ENCODE measurements at places on chromosomes 2 and 18.
A peak's percentile ranks its signal among the peaks of the same experiment; 100 is the strongest.

DNA sequence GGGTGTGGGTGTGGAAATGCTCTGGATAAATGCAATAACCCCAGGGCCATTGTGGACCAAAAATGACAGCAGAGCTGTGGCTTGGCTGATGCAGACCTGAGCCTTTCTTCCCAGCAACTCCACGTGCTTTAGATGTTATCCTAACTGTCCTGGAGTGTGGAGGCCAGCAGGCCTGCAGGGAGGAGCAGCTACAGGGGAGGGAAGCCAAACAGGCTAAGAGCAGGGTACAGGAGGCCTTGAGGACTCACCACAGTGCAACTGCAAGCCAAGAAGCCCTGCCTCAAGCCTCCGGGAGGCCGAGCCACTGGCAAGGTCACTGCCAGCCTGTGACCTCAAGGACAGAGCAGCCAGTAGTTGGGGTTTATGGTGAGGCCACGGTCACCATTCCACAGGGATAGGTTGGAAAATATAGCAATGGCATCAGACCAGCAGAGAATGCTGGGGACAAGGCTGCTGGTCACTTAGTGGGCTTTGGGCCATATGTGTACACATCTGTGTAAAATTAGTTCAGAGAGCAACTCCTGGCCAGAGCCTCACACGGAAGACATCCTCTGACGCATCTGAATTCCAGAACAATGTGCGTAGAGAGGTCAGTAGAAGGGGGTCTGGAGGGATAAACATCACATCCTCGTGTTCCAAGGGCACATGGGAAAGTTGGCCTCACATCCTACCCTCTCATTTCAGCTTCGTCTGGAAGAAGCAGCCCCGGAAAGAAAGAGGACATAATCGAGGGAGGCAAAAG is 76.2 kb upstream of the UPP2 start:
- DNase-seq: no peak

DNA sequence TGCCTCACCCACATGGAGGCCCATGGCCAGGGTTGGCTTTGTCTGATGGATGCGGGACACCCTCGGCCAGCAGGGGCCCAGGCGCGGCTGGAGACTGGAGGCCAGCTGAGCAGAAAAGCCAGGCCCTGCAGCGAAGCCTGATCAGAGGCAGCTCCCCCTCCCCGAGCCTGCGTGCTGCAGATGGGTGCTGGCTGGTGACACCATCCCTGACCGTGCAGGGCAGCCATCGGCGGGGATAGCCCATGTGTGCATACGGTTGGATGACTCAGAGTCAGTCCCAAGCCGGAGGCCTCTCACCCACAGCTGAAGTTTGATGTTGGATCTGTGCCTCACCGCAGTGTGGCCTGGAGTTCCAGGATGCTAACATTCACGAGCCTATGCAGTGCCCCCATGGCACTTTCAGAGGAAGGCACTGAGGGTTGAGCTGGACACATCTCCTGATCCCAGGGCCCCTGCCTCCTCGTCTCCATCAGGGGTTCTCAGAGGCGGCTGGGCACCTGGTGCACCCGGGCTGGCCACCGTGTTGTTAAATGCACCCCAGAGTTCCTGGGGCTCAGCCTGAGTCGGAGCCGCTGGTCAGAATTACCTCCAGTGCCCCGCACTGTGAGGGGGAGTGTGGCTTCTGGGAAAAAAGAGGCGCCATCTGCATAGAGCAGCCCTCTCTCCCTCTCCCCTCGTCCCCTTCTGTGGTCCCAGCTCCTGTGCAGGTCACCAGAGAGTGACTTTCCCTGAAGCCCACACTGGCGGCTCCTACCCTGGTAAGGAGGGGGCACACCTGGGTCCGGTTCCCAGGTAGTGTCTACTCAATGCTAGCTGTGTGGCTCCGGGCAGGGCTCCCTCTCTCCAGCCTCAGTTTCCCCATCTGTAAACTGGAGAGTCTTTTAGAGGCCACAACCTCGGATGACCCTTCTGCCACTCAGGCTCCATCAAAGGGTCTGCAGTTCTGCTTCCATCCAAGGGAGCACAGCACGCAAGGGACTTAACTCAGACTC is 19.4 kb upstream of the KIF1A start:
- no peak for DNase-seq

DNA sequence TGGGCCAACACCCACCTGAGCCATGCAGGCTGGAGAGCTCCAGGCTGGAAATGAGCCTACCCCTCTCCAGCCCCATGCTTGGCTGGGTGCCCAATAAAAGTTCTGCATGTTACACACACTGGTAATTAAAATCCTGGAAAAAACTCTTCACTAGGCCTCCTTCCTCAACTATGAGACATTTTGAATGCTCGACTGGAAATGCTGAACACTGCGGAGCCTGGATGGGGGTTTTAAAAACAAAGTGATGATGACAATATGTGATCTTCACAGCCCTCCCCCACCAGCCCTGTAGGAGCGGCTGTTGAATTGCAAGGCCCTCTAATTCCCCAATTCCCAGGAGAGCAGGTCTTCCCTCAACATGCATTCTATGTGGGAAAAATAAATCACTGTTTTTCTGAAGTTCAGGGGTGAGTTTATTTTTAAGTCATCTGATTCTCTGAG is 179.2 kb downstream of the TTC32 start:
- DNase-seq: no peak

- no peak for DNase-seq
Measured at GRCh38 chr2:222514901-222515300, 90.6 kb downstream of the SGPP2 start.

DNA sequence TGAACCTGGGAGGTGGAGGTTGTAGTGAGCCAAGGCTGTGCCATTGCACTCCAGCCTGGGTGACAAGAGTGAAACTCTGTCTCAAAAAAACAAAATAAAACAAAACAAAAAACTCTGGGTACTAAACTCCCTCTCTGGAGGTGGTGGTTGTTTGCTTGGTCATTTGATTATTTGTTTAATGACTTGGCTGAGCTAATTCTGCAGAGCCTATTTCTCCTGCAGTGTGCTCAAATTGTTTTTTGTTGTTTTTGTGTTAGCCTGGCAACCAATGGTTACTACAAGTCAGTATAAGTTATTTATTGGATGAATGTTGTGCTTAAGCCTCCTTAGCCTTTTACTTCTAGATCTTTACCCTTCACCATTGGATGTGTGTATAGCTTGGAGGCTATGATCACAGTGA is 387.5 kb downstream of the ADCYAP1 start:
- DNase-seq: no peak

- peak; percentile 67 for DNase-seq
Measured at GRCh38 chr2:39513641-39514094, 76.6 kb upstream of the MAP4K3 start.

GRCh38 chr2:162327134-162327769 is 8.8 kb upstream of the IFIH1 start:
- DNase-seq: no peak

DNA sequence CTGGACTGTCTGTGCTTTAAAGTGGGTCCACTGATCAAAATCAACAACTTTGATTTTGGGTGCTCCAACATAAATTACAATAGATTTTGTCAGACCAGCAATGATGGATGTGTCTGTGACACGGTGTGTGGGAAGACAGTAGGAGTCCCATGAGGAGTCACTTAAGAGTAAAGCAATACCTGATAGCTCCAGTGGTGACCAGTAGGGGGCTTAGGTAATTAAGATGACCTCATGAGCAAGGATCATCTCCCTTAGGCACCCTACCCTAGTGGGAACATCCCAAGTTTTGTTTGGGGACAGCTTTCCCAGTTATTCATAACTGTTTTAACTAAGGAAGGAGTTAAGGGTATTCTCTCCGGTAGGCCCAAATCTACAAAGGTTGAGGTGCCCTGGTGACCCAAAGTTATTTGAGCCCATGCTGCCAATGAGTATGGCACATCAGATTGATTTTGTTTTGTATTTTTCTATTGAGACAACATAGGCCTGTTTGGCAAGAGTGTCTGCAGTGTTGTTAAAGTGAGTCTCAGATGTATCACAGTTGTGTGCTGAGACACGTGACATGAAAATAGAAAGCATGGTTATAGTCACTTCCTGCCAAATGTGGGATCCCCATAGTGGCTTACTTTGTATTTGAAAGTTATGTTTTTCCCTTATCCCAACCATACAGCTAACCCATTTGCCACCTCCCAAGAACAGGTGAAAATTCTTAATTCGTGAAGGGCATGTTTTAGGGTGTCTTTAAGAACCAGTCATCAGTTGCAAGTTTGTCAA is 1337.6 kb upstream of the SLC39A10 start:
- no peak for DNase-seq

DNA sequence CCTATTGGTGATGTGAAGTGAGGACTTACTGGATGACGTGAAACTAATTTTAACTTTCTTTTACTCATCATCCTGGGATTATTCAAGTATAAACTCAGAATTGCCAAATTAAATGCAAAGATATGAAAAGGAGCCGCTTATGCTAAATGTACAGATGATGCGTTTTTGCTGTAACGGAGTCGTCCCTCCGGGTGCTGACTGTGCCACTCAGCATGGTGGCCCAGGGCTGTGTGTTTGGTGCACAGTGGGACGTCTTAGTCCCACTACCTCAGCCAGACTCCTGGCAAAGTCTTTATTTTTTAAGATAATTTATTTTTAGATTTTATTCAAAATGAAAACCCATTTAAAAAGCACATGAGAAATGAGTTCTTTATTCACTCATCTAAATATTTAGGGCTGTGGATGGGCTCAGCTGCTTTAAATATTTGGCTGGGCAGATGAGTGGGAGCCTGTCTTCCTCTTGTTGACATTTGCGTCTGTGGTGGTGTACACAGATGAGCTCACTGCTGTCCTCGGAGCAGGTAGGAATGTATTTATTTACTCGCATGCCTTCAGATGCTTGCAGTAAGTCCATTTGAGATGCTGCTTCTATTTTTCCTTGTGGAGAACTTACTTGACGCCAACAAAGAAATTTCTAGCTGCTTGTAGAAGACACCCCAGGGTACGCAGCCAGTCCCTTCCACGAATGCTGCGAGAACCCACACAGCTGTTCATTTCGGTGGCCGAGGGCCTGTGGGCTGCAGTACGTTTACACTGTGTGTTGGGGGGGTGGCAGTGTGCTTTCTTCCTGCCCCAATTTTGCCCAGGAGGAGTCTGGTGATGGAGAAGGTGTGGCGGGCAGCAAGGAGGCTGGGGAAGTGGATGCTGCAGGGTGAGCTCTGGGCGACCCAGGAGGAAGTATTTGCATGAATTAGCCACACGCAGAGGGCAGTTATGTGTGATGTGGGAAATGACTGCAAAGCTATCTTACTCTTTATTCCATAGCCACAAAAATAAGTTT is 105.0 kb downstream of the AGAP1 start:
- DNase-seq: no peak

- DNase-seq: no peak
Measured at GRCh38 chr2:45237128-45237527, 227.9 kb upstream of the SIX2 start.

- peak; percentile 66 for DNase-seq
Measured at GRCh38 chr2:100262555-100263320, 59.6 kb downstream of the LONRF2 start.

DNA sequence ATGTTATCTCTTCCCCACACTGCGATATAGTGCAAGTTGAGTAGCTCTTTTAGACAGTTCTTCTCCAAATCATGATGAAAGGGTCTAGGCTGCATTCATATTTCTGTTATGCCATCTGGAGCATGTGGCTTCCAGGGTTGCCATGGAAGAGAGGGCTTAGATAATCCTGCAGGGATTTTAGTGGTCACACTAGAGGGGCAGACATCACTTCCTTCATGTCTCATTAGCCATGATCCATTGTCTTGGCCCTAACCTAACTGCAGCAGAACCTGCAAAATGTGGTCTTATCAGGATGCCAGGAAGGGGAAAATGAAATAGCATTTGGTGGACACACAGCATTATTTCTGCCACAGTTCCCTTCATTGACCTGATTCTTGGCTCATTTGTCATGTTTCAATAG is 83.1 kb downstream of the ADAM23 start:
- DNase-seq: no peak

- no peak for DNase-seq
Measured at GRCh38 chr2:21441442-21441841, 317.7 kb downstream of the TDRD15 start.

DNA sequence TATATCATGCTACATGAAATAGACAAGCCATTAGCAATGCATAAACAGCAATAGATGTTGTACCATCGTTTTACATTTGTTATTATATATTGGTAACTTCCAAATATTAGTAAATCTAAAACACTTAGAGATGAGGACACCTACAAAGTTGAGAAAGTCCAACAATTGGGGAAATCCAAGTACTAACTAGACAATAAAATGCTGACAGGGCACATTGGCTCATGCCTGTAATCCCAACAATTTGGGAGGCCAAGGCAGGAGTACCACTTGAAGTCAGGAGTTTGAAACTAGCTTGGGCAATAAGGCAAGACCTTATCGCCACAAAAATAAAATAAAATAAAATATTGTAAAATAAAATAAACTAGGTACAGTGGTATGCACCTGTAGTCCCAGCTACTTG is 1023.1 kb downstream of the SUCLG1 start:
- DNase-seq: no peak

DNA sequence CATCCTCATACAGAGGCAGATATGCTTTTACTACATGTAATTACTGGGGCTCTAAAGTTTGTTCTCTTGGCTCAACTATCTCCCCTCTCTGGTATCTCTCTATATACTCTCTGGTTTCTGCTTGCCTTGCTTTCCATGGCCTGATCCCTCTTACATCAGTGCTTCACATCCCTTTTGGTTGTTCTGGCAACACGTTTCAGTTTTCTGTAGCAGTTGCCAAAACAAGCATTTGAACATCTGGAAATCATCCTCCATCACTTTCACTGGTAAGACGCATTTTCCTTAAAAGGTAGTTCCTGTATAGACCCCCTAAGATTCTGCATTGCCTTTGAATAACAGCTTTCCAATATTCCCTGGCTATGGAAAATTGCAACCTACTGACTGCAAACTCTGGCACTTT is 25.9 kb downstream of the COL5A2 start:
- no peak for DNase-seq

DNA sequence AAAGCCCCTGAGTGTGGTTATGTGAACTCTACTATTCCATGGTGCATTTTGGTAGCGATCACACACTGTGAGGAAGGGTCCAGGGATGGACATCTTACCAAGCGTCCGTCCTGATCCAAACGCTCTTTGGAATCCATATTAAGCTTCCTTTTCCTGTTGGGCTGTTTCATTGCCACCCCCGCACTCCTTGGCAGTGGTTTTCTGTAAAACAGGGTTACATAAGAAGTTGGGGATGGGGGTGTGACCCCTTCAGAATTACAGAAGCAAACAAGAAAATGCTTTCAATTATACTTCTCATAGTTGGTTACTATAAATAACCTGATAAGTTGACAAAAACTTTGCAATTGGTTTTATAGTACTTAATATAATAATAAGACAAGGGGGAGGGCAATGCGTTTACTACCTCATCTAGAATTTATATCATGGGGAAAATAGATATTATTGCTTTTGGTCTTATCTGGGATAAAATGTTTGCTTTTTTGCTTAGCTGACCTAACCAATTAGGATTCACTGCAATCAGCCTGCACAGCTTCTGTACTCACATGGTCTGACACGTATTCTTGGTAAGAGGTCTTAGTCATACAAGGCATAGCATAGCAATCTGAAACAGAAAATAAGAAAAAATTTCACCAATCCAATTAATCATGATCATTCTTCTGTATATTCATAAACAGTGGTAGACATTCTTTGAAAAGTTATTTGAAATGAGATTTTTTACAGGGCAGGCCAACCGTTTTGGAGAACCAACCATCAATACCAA is 103.1 kb downstream of the L3MBTL4 start:
- DNase-seq: no peak

- DNase-seq: no peak
Measured at GRCh38 chr2:206783718-206784117, 18.3 kb downstream of the FASTKD2 start.

All from tibial nerve (tissue), 4 donors.